ENCODE measurements at places on chromosomes 2 and 18. TPM values are rescaled to one million over a fixed set of nuclear protein-coding genes. Genes with fewer than 3 reads are reported as not detected.

DNA sequence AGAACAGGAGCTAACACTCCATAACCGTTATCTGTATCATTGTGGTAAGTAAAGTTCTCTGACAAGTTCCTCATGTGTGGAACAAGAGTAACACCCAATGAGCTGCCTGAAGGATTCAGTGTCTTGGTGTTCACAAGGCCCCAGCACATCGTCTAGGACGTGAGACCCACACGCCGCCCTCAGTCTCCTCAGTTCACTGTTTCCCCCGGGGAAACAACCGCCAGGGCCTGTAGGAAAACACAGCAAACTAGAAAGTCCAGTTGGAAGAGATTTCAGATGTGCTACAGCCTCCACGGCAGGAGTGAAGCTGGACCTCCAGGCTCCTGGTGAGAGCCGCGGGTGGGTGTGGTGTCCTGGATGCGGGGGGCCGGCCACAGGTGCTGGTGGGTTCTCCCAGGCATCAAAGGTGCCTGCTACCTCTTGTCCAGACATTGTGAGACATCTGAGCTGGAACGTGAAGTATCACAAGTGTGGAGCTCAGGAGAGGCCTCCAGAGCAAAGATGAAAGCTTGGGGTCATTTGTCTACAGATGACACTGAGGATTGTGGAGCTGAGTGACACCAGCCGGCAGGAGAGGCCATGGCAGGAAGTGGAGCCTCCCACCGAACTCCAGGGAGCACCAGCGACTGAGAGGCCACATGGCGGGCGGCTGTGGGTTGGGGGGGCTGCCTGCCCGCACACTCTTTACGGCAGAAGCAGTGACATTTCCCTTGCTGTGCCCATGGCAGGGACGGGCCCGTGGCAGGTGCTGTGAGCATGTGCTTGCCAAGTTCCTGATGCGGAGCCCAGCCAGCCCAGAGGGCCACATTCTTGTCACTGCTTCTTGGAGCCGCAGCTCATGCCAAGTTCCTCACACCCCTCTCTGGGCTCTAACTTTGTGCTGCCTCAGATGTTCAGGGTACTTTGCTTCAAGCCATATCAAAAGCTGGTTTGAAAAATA, 131.2 kb downstream of the TMEM18 start:
- DNase-seq, result no peak

DNAJC5G gene
- total RNA-seq, result 0.47 TPM

DNA sequence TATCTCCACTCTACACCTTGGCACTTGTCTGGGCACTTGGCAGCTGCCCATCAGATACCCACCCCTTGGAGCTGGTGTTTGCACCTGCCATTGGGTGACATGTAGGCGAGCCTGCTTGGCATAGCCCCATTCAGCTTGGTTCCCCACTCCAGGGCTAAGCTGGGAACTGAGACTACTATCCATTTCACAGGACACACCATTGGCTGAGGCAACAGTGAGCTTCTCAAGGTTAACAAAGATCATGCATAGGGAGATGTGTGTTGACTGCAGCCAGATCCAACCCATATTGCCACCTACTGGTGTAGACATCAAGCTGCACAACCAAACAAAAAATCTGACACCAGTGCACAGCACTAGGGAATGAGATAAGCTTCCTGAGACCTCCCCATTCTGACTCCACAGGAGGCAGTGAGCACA, 1389.8 kb upstream of the TMEFF2 start:
- peak; percentile 34 for DNase-seq

HIBCH gene
- total RNA-seq, result 19.4 TPM

GRCh38 chr2:68196120-68196716, 38.5 kb downstream of the PNO1 start:
- DNase-seq, result no peak

ANO7 gene
- total RNA-seq, result 0.68 TPM

DNA sequence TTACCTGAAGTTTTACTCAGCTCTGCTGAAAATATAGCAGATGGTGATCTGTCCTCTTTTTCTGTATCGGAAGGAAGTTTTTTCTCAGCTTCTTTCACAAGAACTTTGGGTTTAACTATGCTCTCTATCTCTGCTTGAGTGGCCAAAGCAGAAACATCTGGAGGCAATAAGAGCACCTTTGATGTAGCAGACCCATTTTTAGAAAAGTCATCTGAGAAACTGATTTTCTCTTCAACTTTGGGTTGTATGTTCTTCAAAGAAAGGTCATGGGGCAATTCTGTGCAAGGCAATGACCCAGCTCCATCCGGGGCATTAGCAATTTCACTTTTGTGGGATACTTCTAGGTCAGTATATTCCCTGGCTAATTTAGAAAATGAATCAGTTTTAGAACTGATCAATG, 25.2 kb downstream of the RTN4 start:
- no peak for DNase-seq

GRCh38 chr2:123999681-124000080, 25.4 kb upstream of the CNTNAP5 start:
- DNase-seq, result no peak

All from glomerular endothelial cell (primary cell).